ENCODE measurements at places on chromosomes 7 and 10.

- DNase-seq = no peak
Observed at GRCh38 chr7:116769546-116769945, 92.8 kb upstream of the CAPZA2 start.

DNA sequence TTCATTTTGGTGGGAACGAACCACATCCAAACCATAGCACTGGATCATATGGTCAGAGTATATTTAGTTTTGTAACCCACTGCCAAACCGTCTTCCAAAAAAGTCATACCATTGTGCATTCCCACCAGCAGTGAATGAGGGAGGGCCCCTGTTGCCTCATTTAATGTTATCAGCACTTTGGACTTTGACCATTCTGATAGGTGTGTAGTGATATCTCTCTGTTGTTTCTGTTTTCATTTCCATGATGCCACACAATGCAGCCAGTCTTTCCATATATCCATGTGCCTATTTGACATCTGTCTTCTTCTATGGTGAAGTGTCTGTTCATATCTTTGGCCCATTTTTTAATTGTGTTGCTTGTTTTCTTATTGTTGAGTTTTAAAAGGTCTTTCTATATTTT lies 105.0 kb upstream of the PPP2R2D start:
- DNase-seq = no peak

- no peak for DNase-seq
Observed at GRCh38 chr10:119025776-119026175, 3.7 kb upstream of the NANOS1 start.

- DNase-seq = no peak
Observed at GRCh38 chr10:97434557-97434956, 8.6 kb downstream of the PGAM1 start.

- no peak for DNase-seq
Observed at GRCh38 chr10:121539786-121540185, 58.5 kb downstream of the FGFR2 start.

- DNase-seq = no peak
Observed at GRCh38 chr7:86477343-86477935, 166.3 kb upstream of the GRM3 start.

GRCh38 chr7:2120251-2120660 lies 112.5 kb downstream of the MAD1L1 start:
- DNase-seq = peak; percentile 25

- no peak for DNase-seq
Observed at GRCh38 chr10:12391206-12391605, 41.9 kb downstream of the CAMK1D start.

- no peak for DNase-seq
Observed at GRCh38 chr7:155710530-155710929, 66.1 kb downstream of the RBM33 start.

GRCh38 chr10:44249490-44249889 lies 135.4 kb downstream of the CXCL12 start:
- no peak for DNase-seq

GRCh38 chr10:88826388-88826787 lies 23.9 kb downstream of the LIPM start:
- no peak for DNase-seq

DNA sequence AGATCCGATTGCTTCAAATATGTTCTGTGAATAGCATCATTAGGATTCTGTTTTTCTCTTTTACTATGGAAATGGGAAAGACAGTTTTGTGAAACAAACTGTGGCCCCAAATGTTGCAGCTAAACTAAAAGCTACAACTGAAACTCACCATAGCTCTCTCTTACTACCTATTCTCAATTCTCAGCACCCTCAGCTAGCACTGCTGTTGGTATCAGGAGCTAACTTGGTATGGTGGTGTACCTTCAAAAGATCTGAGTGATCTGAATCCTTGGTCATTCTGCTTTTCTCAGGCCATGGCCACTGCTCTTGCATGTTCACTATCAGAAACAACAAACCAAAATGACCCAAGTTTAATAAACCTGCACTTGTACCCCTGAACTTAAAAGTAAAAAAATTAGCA lies 1208.0 kb downstream of the SORCS1 start:
- DNase-seq = no peak

DNA sequence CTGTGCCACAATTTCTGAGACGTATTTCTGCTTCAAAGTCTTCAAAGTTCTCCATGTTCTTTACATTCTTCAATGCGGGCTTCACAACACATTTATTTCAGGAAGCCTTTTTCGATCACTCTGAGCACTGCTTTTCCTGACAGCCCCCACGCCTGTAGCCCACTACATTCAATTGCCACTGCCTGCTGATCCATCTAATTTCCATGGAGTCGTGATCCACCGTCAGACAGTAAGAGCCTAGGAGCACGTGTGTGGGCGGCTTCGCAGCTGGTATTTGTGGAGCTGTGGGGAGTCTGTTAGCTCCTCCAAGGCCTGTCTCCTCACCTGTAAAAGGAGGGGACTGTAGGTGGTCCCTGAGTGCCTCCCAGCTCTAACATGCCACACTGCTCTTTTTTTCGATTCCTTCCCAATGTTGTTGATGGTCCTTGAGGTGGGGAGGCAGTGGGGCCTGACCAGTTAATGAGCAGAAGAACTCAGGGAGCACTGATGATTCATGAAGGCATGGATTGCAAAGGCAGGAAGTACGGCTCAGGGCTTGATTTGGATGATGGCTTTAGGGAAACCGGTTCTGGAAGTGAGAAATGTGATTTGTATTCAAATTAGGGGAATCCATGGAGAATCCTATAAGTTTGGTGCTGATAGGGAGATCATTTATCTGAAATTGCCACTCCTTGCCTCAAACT lies 401.1 kb upstream of the PODXL start:
- no peak for DNase-seq

DNA sequence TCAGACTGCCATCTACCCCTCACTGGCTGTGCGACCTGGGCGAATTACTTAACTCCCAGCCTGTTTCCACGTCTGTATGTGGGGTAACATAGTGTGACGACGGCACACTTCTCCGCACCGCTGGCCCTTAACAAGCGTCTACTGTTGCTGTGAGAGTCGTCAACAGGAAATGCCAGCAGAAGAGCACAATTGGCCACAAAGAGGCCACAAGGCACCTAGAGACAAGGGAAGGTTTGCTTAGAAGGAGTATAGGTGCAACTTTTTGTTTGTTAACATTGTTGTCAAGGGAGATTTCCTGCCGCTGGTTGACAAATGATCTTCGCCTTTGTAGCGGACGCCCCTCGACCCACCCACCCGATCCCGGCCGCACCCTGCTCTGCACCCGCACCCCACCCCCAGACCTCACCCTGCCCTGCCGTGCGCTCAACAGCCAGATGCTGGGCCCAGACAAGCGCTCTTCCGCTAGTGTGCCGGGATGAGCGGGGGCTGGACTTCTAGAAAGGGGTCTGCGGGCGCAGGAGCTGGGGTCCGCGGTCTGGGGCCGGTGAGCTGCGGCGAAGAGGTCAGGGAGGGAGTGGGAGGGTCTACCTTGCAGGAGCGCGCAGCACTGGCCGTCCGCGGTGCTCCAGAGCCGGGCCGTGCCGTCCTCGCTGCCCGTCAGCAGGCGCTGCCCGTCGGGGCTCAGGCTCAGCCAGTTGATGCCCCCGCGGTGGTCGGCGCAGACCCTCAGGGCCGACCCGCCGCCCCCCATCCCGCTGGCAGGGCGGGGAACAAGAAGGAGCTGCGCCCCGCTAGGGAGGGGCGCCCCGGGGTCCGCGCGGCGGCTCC lies 785 bp downstream of the WDR86 start:
- DNase-seq = peak; percentile 34

DNA sequence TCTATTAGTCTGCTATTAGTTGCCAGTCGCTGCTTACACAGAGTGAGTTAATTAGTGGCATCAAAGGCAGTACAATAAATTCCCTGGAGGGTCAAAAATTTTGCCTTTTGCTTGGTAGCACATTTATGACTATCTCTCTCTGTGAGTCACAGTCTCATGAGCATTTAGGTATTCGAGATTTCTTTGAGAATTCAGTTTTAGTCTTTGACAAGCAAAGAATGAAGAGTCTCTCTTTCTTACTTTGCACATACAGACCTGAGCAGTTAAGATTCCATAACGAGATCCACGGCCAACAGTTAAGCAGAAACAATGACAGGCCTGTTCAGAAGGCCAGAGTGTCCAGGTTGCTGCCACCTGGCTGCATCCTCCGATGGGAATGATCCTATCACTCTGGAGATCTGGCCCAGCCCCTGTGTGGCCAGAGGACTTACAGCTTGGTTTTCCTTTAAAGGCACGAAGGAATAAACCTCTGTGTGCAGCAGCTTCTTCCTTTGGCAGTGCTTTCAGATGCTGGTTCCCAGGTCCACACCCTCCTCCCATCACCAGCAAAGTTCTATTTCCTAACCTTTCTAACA lies 80.6 kb downstream of the GLI3 start:
- DNase-seq = no peak

DNA sequence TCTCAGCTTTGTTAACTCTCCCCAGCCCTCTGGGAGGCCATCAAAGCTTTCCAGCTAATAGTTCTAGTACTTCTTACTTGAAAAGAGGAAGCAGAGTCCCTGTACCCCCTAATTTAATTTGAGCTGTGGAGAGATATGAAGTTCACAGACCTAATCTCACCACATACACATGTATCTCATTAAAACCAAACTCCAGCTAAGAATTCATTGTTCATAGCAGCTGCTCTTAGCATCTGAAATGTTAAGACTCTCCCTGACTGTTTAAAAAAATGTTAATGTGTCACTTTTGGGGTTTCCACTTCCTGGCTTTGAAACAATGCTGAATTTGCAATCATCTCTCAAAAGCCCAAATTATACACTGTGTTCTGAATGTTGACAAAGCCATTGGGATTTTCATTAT lies 16.2 kb upstream of the MRC1 start:
- DNase-seq = no peak

- DNase-seq = no peak
Observed at GRCh38 chr7:25996006-25996408, 156.0 kb upstream of the NFE2L3 start.

DNA sequence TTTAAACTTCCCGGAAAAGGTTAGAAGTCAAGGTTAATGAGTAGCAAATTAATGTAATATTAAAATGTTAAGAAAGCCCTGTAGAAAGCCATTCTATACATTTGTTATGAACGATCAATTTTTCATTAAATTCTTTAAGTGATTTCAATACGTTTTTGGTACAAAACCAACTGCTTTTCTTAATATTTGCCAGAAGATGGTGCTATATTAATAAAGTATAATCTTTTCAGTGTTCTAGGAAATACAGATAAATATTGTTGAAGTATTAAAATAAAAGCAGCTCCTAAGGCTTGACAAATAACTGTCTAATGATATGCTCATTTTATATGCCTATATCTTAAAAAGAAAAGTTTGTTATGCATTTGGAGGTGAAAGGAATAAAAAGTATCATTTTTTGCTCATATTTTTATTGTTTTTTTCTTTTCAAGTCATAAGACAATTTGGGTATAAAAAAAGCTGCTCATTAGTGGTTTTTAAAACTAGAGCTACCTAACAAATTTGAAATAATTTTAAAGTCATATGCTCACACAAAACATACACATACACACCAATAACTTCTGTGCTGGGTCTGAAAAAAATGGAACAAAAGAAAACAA lies 130.3 kb upstream of the POT1 start:
- no peak for DNase-seq

- DNase-seq = no peak
Observed at GRCh38 chr7:134890246-134891240, 95.8 kb upstream of the AGBL3 start.

GRCh38 chr10:102375250-102375649 lies 20.3 kb upstream of the NFKB2 start:
- DNase-seq = no peak

DNA sequence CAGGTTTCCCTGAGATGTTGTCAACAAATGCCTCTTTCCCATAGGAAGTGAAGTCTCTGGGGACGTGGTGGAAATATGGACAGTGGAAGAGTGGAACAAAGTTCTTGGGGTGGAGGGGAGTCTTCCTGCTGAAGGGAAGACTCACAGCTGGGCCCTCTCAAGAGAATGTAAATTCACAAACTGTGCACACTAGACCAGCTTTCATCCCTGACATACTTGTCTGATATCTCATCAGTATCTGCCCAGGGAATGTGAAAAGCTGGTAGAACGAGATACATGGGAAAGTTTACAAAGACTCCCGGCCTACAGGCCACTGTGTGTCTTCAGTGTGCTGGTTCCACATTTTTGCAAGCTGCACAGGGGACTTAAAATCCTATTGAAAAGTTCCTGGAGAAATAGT lies 16.7 kb upstream of the CCDC3 start:
- DNase-seq = no peak

DNA sequence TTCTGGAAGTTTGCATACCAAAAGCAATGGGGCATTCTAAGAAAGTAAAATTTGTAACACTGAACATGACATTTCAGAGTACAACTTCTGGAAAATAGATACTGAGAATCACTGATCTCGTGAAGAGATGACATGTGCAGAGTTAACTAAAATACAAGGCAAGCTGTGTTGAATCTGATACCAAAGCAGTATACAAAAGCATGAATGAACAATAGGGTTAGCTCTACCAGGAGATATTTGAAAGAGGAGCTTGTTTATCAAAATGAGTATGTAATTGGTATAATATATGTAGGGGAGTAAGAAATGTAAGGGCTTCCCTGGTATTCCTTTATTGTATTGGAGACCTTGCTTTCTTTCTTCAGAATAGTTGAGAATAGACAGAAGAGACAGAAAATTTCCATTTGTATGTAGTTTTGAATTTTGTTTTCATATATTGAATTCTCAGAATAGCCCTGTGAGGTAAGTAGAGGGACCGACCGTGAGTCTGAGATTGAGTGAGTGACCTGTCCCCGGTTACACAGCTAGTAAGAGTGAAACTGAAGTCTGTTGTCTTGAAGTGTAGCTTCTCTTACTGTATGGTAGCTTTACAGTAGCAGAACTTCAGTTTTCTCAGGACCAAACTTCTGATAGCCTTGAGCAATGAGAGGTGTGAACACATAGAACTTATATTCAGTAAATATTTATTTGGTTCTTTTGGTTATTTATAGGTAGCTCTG lies 5.0 kb downstream of the HBP1 start:
- DNase-seq = no peak

DNA sequence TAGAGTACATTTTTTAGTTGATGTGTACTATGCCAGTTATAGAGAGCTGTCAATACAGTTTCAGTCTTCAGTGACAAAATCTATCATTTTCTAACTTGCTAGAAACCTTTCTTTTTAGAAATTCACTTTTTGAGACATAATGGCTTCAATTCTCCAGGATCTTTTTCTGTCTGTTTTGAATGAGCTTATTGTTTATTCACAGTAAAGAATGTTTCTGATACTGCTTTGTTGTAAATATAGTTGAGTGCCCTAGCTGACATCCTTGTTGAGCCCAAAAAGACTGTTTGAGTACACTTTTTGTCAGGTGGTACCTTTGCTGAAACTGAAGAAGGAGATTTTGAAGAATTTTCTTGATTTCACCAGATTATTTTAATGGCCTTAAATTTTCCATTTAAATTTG lies 139.9 kb downstream of the PPP1R9A start:
- no peak for DNase-seq

DNA sequence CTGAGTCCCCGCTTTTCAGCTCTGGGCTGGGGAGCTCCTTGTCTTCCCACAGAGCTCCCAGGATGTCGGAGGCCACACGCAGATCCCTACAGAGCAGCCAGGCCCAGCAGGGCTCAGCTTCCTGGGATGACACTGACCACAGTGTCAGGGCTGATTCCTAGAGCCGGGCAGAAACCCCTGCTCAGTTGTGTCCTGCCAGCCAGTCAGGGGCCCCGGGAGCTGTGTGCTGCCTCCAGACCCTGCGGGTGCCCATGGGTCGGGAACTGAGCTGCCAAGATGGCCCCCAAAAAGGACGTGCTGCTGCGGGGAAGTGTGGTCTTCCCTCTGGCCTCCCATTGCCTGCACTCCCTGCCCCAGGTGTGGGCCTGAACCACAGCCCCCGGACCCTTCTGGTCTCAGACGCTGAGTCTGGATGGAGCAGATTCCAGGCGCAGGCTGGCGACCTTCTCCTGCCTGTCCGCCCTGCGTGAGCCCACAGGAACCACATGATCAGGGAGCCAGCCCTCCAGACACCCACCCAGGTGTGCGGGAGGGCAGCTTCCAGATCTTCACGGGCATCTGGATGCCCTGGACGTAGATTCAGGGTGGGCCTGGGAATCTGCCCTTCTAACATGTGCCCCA lies 217.4 kb downstream of the MAD1L1 start:
- no peak for DNase-seq
